Small intestine (tissue), 16 donors: ENCODE measurements at places on chromosomes 4 and X. TPM values are rescaled to one million over a fixed set of nuclear protein-coding genes. Genes with fewer than 3 reads are reported as not detected.

The SPOCK3 gene
- 8.6 TPM for polyA plus RNA-seq

The NEXMIF gene
- polyA plus RNA-seq = under 0.01 TPM

The TLR8 gene
- 0.22 TPM for polyA plus RNA-seq

- DNase-seq = no peak
These were observed 21.9 kb downstream of the MSN start for GRCh38 chrX:65689377-65689776.

GRCh38 chrX:7119950-7120877 lies 27.3 kb upstream of the STS start:
- peak; percentile 69 for DNase-seq

DNA sequence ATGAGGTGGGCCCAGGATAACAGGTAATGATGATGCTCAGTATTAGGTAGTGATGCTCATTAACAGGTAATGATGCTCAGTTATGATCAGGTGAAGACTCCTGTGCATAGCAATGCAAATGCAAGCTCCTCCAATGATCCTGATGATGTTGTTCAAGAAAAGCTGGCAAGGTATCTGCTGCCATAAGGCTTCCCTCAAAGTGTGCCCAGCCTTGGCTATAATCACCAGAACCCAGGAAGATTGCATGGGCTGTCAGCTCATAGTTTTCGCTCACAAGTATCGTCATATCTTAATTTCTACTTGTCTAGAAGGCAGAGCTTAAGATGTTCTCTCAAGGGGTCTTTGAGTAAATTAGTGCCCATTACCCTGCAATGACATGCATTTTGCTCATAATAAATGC lies 366.2 kb upstream of the CLNK start:
- DNase-seq = no peak

DNA sequence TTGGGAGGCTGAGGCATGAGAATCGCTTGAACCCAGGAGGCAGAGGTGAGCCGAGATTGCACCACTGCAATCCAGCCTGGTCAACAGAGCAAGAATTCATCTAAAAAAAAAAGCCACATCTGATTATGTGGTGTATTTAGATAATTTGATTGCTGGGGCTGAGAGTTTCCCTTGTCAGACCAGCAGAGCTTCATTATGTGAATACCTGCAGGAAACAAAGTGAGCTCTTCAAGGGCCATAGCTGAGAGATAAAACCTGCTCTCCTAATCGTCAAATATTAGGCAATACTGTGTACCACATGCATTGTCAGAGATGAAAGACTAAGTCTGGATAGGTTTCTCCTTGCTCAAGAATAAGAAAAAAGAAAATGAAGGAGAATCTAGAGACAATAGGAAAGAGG lies 800.0 kb upstream of the IGFBP7 start:
- DNase-seq = no peak

- no peak for DNase-seq
These were observed 34.1 kb downstream of the CNKSR2 start for GRCh38 chrX:21408307-21408706.

GRCh38 chr4:126209147-126209546 lies 894.4 kb downstream of the FAT4 start:
- DNase-seq = no peak

- no peak for DNase-seq
These were observed 28.7 kb downstream of the TMPRSS11A start for GRCh38 chr4:67934628-67935027.

- no peak for DNase-seq
These were observed 51.2 kb downstream of the RPGR start for GRCh38 chrX:38276089-38276488.

DNA sequence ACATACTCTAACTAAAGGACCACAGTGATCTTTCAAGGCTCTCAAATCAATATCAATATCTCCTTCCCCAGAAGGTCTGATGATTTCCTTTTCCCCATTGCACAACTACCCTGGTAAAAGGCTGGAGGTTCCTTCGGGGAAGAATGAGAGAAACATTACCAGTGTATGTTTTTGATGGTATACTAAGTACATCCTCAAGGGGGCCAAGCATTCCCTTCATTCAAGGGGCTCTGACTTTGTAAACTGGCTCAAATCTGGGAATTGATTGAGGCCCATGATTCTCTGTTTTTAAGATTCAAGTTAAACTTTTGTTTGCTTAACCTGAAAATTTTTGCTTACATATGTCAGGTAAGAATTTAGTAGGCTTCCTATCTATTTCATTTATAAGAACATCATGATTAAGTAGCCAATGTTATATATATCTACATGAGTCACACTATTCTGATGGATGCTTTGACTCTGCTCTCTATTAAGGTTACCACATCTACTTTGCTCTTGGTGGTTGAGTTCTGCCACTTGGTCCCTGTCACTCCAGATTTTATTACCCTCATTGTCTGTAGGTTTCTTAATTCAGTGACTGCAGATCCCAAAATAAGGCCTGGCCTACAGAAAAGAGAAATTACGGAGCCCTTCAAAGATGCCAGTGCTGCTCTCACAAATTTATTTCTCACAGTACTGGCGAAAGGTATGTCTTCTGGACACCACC lies 16.4 kb upstream of the GUCY1B1 start:
- DNase-seq = no peak

GRCh38 chr4:10162341-10163000 lies 45.9 kb upstream of the WDR1 start:
- DNase-seq = peak; percentile 86
